Airway epithelial cell (primary cell): ENCODE measurements at places on chromosomes 4 and X. TPM values are rescaled to one million over a fixed set of nuclear protein-coding genes. Genes with fewer than 3 reads are reported as not detected.

RNF150 gene
- 0.37 and 0.63 TPM in 2 replicates for total RNA-seq

ANAPC4 gene
- 12.0 and 15.2 TPM in 2 replicates for total RNA-seq

SPANXD gene
- not detected in 2 replicates for total RNA-seq

ANOS1 gene
- total RNA-seq: 0.56 and 1.1 TPM in 2 replicates
